ENCODE measurements at places on chromosomes 16 and 17. TPM values are rescaled to one million over a fixed set of nuclear protein-coding genes. Genes with fewer than 3 reads are reported as not detected.

KRT10 gene
- 21.9 TPM for polyA plus RNA-seq

PHB1 gene
- 155 TPM for polyA plus RNA-seq

GPR179 gene
- polyA plus RNA-seq: 0.03 TPM

TMEM238L gene
- not detected for polyA plus RNA-seq

DNA sequence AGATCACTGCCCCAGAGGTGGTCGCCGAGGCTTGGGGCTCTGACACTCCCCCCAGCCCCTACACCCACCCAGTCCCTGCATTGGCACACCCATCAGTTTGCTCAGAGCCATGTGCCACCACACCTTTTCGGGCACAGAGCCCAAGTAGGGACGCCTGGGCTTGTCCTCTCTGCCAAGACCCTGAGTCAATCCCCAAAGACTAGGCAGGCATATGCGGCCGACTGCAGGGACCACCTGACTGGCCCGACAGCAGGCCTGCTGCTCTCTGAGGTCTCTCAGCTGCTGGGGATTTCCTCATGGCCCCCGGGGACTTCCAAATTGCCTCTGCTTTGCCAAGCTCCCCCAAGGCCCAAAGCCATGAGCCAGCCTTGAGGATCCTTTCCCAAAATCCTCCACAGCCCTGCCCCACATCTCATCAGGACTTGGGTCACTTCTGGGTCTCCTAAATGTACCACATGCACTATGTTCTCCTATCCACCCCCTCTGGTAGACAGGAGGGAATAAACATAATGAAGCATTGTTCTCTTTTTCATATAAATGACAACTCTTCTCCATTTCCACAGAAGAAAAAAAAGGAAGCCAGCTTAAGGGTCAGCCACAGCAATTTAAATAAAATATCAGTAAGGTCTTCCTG is 30.6 kb downstream of the MYO18A start:
- DNase-seq: no peak

GRCh38 chr17:33895491-33895890 is 359.6 kb upstream of the CCL2 start:
- DNase-seq: no peak

DNA sequence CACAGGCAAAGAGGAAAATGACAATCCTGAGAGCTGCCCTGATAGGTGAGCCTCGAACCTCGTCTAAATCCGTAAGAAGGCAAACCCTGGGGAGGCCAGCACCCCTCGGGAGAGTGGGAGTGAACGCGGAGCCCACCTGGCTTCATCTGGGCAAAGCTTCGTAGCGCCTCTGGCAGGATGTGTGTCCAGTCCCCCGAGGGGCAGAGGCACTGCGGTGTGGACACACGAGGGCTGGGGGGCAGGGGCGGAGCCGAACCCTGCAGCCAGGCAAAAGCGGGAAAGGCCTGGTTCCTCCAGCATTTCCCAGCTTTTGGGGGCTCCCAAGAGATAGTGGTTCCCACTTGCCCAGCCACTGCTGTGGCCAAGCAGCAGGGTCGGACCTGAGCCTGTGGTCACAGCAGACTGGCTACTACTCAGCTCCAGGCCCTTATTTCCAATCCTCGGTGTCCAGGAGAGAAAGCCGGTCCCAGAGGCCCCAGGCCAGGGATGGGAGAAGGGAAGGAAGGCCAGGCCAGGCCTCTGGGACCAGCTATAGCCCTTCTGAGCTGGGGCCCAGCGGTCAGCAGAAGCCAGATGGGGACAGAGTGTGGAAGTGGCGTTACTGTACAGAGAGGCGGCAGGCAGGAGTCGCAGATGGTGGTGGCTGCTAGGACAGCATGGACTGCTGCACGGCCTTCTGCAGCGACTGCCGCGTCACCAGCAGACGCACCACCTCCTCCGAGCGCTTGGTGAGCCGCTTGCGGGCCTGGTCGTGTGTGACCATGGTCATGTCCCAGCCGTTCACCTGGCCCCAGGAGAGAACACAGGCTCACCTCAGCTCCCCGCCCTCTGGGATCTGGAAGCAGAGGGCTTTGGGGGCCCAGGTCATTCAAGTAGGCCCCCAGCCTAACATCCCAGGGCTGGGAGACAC is 5.0 kb downstream of the TAX1BP3 start:
- DNase-seq: no peak

DNA sequence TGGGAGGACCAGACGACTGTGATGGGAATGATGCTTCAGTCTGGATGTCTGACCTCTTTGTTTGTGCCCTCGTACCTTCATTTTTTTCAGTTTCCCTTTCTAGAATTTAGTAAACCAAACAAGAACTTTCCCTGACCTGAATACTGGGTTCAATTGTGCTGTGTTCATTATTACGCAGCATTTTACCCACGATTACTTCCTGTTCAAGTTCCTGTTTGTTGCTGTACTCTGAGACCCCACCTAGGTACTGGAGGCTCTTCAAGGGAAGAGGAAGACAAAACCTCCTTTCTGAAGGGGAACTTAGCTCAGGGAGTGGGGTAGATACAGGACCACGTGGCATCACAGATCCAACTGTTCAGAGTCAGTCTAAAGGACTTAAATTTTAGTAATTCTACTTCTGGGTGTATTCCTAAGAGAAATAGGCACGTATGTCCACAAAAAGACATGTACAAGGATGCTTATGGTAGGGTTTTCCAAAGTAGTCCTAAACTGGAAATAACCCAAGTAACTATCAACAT is 9.2 kb upstream of the PRKCB start:
- DNase-seq: no peak

GRCh38 chr17:37713624-37714023 is 31.2 kb downstream of the HNF1B start:
- DNase-seq: no peak

Measured in heart left ventricle (tissue), 16 donors.